NCI-H1694 (cell line): ENCODE measurements at places on chromosomes 12 and 14.

DNA sequence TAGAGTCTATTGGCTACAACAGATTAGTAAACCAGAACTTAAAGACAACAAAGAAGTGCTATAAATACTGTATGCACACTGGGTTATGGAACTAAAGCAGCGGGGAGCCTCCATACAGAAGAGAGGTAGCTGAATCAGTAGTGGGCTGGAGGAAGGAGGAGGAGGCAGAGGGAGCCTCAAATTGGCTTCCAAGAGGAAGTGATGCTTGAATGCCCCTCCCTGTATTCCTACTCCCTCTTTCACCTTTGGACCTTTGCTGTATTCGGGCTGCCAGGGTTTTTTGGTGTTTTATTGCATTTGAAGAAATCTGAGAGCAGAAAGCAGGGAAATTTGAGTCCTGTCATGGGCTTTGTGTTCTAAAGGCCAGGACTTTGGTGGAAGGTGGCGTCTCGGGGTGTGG, 104.0 kb upstream of the PTPRB start:
- DNase-seq, result no peak

- DNase-seq, result no peak
Observed at GRCh38 chr12:113997365-113997764, 31.2 kb upstream of the RBM19 start.

GRCh38 chr12:26867080-26867479, 34.1 kb upstream of the ITPR2 start:
- DNase-seq, result no peak

DNA sequence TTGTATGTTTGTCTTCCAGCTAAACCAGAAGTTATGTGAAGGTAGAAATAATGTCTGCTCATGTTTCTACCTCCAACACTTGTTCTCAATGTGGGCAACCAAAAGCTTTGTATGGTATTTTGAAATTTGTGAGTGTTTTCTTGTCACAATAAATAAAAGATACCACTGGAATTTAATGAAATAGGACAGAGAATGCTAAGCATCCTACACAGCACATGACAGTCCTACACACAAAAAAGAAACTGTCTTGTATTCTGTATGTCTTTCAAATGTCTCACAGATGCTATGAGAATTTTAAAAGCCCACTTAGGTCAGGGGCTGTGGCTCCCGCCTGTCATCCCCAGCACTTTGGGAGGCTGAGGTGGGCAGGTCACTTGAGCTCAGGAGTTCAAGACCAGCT, 68.9 kb downstream of the RALGAPA1 start:
- no peak for DNase-seq

- no peak for DNase-seq
Observed at GRCh38 chr14:104291123-104292000, 153.0 kb downstream of the KIF26A start.
